ENCODE measurements at places on chromosomes 6 and 20. TPM values are rescaled to one million over a fixed set of nuclear protein-coding genes. Genes with fewer than 3 reads are reported as not detected.

Gene TRIM15
- total RNA-seq = not detected

Gene TRIM31
- total RNA-seq = not detected

Gene FAM209B
- not detected for total RNA-seq

Gene RAET1E
- total RNA-seq = 2.2 TPM

Gene PRRT1
- total RNA-seq = 0.44 TPM

Gene TMEM14C
- total RNA-seq = 133 TPM

Gene AHI1
- total RNA-seq = 20.4 TPM

Gene OPRL1
- 1.9 TPM for total RNA-seq

Gene DTNBP1
- total RNA-seq = 10.8 TPM

Gene ZSCAN31
- 38.3 TPM for total RNA-seq

Gene SLC22A23
- total RNA-seq = 4.7 TPM

Gene MYMX
- not detected for total RNA-seq

Gene KIAA1755
- 4.1 TPM for total RNA-seq

Gene AGER
- total RNA-seq = 0.50 TPM

Gene BPIFA1
- total RNA-seq = not detected

Gene POM121L2
- total RNA-seq = not detected

Gene PTGIS
- total RNA-seq = 255 TPM

Gene MTHFD1L
- total RNA-seq = 41.7 TPM

Gene ADAM33
- total RNA-seq = 136 TPM

Gene CALHM6
- total RNA-seq = 0.44 TPM

Gene PAX1
- total RNA-seq = not detected

Gene DEFB110
- total RNA-seq = not detected

Gene DEFB127
- not detected for total RNA-seq

Gene PCMT1
- total RNA-seq = 96.8 TPM

Gene SMIM26
- 52.9 TPM for total RNA-seq

Gene LHFPL5
- not detected for total RNA-seq

Gene CLPSL2
- not detected for total RNA-seq

Data from smooth muscle cell of trachea (primary cell).